ENCODE measurements at places on chromosomes 5 and 9. TPM values are rescaled to one million over a fixed set of nuclear protein-coding genes. Genes with fewer than 3 reads are reported as not detected.

NSG2 gene
- not detected for total RNA-seq

NME5 gene
- total RNA-seq: not detected

C9orf153 gene
- 0.63 TPM for total RNA-seq

DNAH5 gene
- total RNA-seq: not detected

DRD1 gene
- total RNA-seq: not detected

INSL6 gene
- total RNA-seq: not detected

FAM151B gene
- total RNA-seq: 0.21 TPM

GPX3 gene
- 1.1 TPM for total RNA-seq

SLC34A3 gene
- total RNA-seq: not detected

FBP1 gene
- 17.0 TPM for total RNA-seq

DNA sequence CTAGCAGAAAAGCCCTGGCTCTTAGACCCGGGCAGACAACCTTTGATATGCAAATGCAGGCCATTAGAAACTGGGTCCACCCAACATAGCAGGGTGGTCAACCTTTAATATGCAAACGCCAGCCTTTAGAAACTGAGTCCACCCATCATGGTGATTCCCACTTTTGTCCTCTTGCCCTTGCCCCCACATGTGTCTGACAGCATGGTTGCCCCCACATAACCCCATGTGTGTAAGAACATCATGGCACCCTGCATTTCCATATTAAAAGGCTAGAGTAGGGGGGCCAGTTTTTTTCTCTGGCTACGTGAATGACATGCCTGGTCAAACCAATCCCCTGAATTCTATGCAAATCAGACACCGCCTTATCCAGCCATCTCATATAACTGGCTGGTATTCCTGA, 273.2 kb upstream of the PRDM9 start:
- H3K27ac ChIP-seq: no peak overlapping the region
- H3K36me3 ChIP-seq: no peaks in the 10 kb centered on the region
- no peak overlapping the region for H3K4me3 ChIP-seq
- H3K27me3 ChIP-seq: no peaks in the 10 kb centered on the region

DNA sequence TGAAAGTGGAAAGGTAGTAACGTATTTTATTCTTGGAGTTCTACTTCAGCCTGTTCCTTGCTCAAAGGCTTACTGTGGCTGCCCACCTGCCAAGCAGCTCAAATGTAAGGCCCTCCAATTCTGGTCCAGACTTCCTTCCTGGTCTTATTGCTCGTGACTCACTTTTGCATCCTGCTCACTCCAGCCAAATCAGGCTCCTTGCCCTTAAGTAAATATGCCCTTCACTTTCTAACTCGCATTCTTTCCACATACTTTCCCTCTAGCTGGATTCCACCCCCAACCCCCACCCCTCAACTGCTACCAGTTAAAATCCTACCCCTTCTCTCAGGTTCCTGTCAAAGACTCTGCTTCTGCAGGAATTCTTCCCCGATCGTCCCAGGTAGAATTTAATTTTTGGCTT, 96.6 kb downstream of the GALNT10 start:
- H3K4me1 ChIP-seq: peaks cover 5% of the 10 kb centered on the region
- no peaks in the 10 kb centered on the region for H3K36me3 ChIP-seq
- H3K27me3 ChIP-seq: no peaks in the 10 kb centered on the region
- no peak overlapping the region for H3K27ac ChIP-seq

DNA sequence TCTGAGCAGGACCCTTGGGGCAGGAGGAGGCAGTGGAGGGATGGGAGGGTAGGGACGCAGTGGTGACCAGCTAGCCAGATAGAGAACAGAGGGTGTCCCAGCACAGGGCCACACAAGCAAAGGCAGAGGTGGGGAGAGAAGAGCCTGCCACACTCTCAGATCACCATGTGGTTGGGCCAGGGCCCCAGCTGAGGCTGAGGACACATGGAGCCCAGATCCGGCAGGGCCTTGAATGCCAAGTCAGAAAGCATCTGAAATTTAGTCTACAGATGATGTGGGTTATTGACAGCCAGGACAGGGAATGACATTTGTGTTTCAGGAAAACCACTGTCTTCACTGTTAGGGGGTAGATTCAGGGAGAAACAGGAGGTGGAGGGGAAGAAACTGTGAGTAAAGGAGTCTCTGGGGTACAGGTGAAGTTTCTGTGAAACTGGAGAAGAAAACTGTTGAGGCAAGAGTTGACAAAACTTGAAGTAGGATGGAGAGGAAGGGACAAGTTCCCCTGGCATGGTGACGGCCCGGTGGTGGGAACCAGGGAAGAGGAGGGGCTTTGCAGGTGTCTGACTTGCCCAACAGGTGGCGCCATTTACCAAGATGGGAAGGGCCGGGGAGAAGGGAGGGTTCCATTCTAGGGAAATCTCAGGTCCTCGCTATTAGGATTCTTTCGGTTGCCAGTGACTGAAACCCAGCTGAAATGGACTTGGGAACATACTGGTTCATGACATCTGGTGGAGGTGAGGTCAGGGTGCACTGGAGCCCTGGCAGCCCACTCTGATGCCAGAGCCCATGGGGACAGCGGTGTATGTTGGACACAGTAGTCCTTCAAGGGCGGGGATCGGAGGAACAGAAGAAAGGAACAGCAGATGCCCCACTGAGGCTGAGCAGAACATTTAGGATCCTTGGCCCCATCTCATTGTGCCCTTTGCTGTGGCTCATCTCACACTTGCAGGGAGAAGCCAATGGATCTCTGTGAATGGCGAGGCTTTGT, 100.1 kb downstream of the KCNIP1 start:
- H3K4me1 ChIP-seq: no peaks in the 10 kb centered on the region
- no peak overlapping the region for H3K27ac ChIP-seq
- H3K27me3 ChIP-seq: no peaks in the 10 kb centered on the region

DNA sequence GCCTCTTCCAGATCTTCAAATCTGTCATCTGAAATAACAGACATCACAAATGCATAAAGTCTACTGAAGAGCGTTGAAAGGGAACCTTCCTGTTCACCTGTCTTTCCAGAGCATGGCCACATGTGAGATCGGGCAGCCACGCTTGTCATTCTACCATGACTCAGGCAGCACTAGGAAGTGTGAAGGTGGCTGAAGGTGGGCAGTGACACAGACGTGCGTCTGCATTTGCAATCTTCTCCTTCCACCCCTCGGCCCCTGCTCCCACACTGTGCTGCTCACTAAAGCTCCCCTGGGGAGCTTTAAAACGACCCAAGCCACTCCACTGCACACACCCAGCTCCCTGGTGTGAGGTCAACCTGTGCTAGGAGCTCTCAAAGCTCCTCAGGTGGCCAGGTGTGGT, 2.5 kb downstream of the ENTR1 start:
- H3K4me3 ChIP-seq: no peak overlapping the region
- H3K27ac ChIP-seq: no peak overlapping the region
- H3K36me3 ChIP-seq: peaks cover 20% of the 10 kb centered on the region
- no peaks in the 10 kb centered on the region for H3K27me3 ChIP-seq
- no peak for DNase-seq

GRCh38 chr9:93258818-93259489, 75.0 kb downstream of the WNK2 start:
- DNase-seq: no peak
- no peaks in the 10 kb centered on the region for H3K4me1 ChIP-seq
- H3K27ac ChIP-seq: no peak overlapping the region
- no peak overlapping the region for H3K4me3 ChIP-seq

- no peaks in the 10 kb centered on the region for H3K27me3 ChIP-seq
- no peak for DNase-seq
- H3K27ac ChIP-seq: no peak overlapping the region
- H3K4me3 ChIP-seq: no peak overlapping the region
These were observed 52.0 kb upstream of the KLF4 start for GRCh38 chr9:107541523-107541922.

- no peak overlapping the region for H3K27ac ChIP-seq
- H3K36me3 ChIP-seq: no peaks in the 10 kb centered on the region
- H3K27me3 ChIP-seq: no peaks in the 10 kb centered on the region
- H3K4me1 ChIP-seq: no peaks in the 10 kb centered on the region
These were observed 17.6 kb downstream of the C9orf43 start for GRCh38 chr9:113428062-113428615.

- H3K4me1 ChIP-seq: no peaks in the 10 kb centered on the region
- H3K4me3 ChIP-seq: no peak overlapping the region
- no peak overlapping the region for H3K27ac ChIP-seq
These were observed 105.7 kb upstream of the ALDH1B1 start for GRCh38 chr9:38286766-38287165.

- H3K27ac ChIP-seq: no peak overlapping the region
- H3K4me3 ChIP-seq: no peak overlapping the region
- H3K4me1 ChIP-seq: peaks cover under 1% of the 10 kb centered on the region
- no peaks in the 10 kb centered on the region for H3K36me3 ChIP-seq
These were observed 8.7 kb upstream of the TMEM141 start for GRCh38 chr9:136782452-136782851.

DNA sequence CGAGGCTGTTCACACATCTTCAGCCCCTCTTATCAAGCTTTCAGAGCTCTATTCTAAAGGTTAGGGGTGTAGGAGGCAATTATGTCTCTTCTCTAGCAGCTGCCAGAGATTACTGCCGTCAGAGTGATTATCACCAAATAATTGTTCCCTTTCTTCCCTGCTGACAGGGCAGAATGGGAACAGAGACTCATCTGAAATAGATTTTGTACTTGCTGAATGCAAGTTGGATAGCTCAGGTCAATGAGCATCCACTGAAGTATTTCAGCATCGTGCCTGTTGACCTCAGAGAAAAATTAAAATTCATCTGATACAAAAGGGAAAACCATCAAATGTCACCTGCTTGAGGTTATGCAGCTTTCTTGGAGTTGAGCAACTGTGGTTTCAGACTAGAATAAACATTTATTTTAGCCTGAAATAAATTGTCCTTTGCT, 213.7 kb upstream of the MAP3K1 start:
- no peak for DNase-seq
- H3K4me3 ChIP-seq: no peak overlapping the region
- no peaks in the 10 kb centered on the region for H3K27me3 ChIP-seq
- no peak overlapping the region for H3K27ac ChIP-seq
- no peaks in the 10 kb centered on the region for H3K36me3 ChIP-seq

DNA sequence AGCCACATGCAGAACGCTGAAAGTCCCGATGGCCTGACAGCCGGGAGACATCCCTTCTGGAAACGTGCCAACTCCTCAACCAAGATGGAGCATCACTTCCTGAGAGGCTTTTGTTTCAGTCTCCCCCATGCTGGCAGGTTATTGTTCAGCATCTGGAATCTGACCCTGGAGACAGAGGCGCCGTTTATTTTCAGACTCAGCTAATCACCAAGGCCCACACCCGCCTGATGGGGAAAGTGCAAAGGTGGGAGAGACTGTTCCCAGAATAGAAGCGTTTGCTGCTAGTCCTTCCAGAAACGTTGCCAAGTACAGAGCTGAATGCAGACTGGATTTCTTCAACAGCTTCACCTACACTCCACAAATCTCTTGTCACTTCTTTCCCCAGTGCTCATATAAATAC, 41.8 kb upstream of the S1PR3 start:
- no peak for DNase-seq
- H3K4me1 ChIP-seq: no peaks in the 10 kb centered on the region
- H3K27ac ChIP-seq: no peak overlapping the region
- no peak overlapping the region for H3K4me3 ChIP-seq

DNA sequence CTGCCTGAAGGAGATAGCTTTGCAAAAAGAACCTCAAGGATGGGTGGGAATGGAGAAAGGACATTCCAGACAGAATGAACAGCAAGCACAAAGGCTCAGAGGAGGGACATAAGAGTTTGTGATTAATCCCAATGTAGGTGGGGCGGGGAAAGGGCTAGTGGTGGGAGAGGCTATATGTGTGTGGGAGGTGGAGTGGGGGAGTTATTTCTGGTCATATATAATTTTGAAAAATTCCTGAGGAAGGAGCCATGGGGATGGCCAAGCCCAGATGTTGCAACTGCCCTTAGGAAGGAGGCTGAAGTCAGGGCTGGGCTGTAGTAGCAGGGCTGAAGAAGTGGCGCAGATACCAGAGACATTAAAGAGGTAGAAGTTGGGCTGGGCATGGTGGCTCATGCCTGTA, 13.4 kb upstream of the CCL27 start:
- no peak overlapping the region for H3K27ac ChIP-seq
- DNase-seq: no peak
- no peaks in the 10 kb centered on the region for H3K27me3 ChIP-seq
- no peaks in the 10 kb centered on the region for H3K4me1 ChIP-seq

All from natural killer cell (primary cell).